ENCODE measurements at places on chromosomes 3 and 15. TPM values are rescaled to one million over a fixed set of nuclear protein-coding genes. Genes with fewer than 3 reads are reported as not detected.

DNA sequence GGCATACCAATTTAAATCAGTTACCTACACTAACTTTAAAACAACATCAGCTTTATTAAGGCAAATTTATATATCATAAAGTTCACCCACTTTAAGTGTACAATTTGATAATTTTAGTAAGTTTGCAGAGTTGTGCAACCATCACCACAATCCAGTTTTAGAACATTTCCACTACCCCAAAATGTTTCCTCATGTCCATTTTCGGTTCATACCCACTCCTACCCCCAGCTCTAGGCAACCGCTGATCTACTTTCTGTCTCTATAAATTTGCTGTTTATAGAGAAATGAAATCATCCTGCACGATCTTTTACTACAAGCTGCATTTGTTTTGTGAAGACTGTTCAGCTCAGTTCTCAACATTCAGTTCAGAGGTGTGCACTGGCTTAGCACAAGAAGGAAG is 31.5 kb upstream of the FAM81A start:
- no peak for DNase-seq

DNA sequence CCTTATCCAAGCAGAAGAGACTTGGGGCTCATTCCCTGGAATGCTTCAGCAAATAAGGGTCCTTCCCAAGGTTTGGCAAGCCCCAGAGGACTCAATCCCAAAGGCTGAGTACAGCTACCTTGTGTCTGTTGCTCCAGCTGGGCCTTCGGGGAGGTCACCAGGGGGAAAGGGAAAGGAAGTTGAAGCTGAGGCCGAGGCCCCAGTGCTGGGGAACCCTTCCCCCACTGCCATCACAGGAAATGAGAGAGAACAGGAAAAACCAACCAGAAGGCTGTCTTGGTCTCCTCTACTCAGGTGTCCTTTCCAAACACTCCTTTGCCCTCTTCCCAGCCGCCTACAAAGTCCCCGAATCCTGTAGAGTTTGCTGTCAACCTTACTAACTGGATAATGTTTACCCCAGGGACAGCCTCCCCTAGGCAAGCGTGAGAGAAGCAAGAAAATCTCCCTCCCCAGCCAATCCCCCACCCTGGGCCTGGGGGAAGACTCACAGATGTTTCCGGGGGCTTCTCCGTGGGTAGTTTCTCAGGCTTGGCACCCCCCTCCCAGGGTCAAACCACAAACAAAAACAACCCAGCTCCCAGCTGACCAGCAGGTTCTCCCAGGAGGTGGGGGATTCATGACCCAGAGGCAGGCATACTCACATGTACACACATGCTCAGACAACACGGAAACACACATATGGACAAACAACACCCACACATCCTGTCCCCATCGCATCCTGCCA is 5.5 kb downstream of the CSRNP1 start:
- no peak for DNase-seq

- no peak for DNase-seq
Observed at GRCh38 chr15:33912326-33912725, 56.0 kb upstream of the CHRM5 start.

The SST gene
- total RNA-seq = not detected

- DNase-seq = peak; percentile 60
Observed at GRCh38 chr15:90266061-90266431, 574 bp downstream of the NGRN start.

DNA sequence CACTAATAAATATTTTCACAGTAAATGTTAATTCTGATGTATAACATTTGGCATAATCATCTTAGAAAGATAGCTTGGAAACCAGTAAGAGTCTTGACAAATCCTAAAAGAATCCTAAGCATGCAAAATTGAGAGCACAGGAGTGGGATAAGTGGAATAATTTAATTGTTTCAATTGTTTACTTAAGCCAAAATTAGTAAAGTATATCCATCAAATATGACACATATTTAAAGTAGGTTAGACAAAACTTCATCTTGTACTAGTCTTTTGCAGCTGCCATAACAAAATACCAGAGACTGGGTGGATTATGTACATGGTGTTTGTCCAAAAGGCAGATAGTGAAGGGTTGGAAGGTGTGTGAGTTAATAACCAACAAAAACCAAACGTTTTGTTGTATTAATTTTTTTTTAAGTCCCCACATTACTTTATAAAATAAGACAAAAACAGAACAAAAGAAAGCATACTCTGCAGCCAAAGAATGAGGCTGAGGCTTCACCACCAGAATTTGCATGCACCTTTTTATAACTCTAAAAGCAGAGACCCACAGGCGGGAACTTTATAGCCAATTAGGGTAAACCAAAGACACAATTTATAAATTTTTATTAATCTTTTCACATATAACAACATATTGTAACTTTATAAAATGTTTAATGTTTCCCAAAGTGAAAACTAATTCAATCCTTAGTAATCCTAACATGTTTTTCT is 41.9 kb upstream of the CD200R1L start:
- no peak for DNase-seq

The DYNLT2B gene
- total RNA-seq = 1.0 TPM

DNA sequence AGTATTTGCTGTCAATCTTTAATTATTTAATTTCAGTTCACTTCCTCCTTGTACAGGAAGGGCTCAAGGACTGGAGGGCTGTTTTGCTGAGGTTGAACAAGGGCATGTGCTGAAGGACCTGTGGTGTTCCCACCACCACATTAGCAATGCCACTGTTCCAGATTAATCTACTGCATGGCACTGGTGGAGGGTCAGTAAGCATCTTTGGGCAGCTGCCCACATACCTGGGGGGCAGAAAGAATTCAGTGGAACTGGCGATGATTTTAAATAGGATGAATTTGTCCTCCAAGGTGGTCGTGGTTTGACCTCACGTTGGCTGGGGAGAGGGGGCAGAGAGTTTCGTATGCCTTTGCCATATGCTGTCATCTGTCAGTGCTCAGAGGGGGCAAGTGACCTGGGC is 244.8 kb downstream of the TLE3 start:
- no peak for DNase-seq

- DNase-seq = no peak
Observed at GRCh38 chr3:194312743-194313281, 38.3 kb downstream of the CPN2 start.

DNA sequence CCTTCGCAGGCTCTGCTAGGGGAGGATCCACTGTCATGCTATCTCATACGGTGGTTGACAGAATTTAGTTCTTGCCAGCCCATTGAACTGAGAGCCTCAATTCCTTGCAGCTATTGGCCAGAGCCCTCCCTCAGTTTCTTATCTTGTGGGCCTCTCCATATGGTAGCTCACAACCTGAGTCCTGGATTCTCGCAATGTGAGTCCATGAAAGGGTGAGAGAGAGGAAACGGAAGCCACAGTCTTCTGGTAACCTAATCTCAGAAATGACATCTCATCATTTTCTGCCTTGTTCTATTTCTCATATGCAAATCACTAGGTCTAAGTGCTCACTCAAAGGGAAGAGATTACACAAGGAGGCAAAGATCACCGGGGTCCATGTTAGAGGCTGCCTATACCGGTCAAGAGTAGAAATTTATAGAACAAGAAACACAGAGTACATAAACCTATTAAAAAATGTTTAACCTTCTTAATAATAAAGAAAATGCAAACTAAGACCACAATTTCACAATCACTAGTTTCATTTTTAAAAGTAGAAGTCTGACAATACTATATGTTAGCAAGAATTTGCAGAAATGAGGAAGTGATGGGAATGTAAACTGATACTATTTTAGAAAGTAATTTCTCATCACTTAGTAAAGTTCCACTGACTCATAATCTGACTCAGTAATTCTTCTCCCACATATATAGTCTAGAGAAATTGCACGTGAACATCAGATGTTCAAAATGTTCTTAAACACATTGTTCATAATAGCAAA is 378.4 kb upstream of the AGTR1 start:
- no peak for DNase-seq

DNA sequence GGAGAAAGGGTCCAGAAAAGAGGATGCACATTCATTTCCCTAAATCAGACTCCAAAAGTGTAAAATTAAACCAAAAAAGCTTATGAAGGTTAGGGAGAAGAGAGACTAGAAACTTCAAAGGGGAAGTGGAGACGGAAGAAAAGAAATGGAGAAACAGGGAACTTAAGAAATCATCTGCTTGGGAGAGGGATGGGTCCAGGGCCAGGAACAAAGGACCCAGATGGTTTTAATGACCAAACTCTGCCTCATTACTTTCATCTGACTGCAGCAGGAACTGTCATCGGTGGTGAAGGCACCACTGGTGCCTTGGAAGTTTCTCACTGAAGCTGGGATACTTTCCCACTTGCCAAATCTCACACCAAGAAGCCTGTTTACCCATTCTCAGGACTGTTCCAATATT is 70.5 kb upstream of the SLC4A7 start:
- no peak for DNase-seq

The EEFSEC gene
- 2.4 TPM for total RNA-seq

The PPP2R3A gene
- total RNA-seq = 10.9 TPM

DNA sequence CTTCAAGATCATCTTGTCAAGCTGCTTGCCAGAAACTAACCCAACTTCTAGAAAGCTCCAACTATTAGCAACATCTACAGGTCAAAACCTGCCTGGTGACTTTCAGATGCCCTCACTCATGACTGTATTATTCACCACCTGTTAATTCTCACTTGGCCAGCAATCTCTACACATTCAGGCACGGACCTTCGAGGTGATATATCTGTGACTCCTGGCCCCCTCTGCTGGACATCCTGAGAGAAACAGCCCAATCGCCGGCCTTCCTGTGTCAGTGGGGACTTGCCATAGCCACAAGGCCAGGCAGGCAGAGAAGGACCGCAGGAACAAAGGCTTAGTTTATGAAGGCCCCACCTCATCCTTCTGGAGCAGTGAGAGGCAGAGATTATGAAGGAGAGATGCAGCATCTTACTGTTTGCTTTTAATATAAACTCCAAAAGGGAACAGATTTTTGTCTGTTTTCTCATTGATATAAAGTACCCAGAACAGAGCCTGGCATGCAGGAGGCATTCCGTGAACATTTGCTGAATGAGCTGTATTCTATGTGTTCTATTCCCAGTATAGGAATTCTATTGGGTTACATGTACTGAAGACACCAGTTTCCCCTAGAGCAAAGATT is 24.4 kb upstream of the OCA2 start:
- DNase-seq = peak; percentile 95

GRCh38 chr3:37453393-37454389 is 279.3 kb upstream of the LRRFIP2 start:
- DNase-seq = peak; percentile 58

DNA sequence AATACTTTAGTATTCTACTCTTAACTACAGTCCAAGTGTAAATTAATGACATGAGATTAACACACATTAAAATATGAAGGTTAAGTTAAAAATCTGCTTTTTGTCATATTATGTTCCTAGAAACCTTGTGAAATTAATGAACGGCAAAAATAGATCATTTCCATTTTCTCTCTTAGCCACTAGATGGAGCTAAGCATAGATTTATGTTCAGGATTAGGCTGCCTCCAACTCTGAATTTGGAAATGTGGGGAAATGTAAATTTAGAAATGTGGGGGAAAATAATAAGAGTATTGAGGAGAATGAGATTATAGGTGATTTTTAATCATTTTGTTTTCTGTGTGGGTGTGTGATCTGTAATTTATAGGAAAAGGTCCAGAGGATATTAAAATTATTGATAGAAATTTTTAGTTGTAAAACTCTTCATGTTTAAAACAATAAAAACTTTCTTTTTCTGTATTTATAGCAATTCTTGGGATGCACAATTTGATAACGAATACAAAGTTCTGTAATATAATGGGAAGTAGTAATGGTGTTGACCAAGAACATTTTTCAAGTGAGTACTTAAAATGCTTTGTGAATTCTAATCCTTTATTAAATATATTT is 59.2 kb downstream of the TMOD3 start:
- peak; percentile 44 for DNase-seq

GRCh38 chr3:45551214-45552010 is 43.1 kb upstream of the LIMD1 start:
- DNase-seq = peak; percentile 53

DNA sequence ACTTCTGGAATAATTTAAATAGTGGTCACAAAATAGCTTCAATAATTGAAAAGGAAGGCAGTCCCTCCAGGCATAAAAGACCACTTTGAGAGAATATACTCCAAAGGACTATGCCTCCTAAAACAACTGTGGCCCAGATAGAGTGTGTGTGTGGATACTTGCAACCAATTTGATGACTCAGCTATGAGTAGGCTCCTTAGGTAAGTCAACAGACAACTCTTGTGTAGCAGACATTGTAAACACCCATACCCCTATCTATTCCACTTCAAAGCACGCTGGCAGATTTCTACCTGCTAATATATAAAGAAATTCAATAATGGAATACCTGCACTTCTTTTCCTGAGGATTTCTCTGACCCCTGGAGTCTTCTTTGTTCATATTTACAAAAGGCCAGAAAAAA is 254.5 kb downstream of the NEK10 start:
- DNase-seq = no peak

DNA sequence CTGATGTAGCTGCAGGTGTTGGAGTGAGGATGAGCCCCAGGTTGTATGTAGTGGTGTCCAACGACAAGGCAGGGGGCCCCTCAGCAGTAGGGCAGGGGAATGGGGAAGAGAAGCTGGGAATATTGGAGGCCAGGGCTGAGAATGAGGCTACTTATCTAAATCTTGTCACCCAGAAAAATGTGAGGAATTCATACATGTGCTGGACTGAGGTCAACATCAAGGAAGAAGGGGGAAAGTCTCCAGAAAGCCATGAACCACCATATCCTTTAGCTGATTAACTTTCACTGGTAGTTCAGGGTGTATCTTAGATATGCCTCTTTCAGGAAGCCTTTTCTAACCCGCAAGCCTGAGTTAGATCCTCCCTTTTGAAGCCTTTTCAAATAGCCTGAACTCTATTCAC is 22.6 kb upstream of the FSTL1 start:
- DNase-seq = no peak

DNA sequence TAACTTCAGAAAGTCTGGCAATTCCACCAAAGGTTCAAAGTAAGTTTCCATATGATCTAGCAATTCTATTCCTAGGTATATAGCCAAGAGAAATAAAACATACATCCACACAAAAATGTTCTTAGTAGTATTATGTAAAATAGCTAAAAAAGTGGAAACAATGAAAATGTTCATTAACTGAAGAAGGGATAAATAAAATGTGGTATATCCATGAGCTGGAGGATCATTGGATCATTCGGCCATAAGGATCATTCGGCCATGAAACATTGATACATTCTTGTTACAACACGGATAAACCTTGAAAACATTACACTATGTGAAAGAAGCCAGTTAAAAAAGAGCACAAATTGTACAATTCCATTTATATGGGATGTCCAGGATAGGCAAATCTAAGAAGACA is 2.4 kb downstream of the KPNA4 start:
- no peak for DNase-seq

DNA sequence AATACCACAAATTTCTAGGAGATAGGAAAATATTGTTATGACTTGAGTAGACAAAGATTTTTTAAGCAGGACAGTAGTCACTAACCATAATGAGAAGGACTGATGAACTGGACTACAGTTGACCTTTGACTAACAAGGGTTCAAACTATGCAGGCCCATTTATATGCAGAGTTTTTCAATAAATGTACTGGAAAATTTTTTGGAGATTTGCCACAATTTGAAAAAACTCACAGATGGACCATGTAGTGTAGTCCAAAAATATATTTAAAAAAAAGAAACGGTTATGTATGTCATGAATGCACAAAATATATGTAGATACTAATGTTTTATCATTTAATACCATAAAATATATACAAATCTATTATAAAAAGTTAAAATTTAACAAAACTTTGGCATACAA is 151.8 kb downstream of the LRRN1 start:
- no peak for DNase-seq

The ANKDD1A gene
- total RNA-seq = 1.7 TPM

The DNAH1 gene
- total RNA-seq = 0.74 TPM

The TRIM71 gene
- 0.03 TPM for total RNA-seq
